ENCODE measurements at places on chromosomes 5 and 9.

GRCh38 chr5:119795768-119796167 lies 166.4 kb downstream of the FAM170A start:
- no peak for DNase-seq

GRCh38 chr5:136034492-136034891 lies 5.7 kb downstream of the TGFBI start:
- DNase-seq = no peak

DNA sequence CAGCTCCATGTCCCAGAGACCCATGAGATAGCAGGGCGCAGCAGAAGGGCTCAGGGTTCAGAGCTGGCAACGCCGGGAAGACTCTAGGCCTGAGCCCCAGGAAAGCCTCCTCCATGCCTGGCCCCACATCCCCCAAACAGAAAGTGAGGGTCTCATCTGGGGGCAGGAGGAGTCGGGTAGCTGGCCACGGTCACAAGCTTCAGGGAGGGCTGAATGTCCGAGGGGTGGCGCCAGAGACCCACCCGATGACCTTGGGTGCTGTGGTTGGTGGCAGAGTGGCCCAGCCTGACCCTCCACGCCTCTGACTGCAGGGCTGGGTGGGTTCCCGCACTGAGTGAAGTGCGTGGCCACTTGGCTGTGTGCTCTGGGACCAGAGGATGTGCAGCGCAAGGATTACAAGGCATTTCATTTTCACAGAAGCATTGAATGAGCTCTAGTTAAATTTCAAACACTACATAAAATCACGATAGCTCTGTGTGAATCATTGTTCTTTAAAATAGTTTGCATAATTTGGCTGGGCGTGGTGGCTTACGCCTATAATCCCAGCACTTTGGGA lies 3.0 kb downstream of the C8G start:
- no peak for DNase-seq

- DNase-seq = no peak
Measured at GRCh38 chr5:53399926-53400697, 80.3 kb upstream of the FST start.

DNA sequence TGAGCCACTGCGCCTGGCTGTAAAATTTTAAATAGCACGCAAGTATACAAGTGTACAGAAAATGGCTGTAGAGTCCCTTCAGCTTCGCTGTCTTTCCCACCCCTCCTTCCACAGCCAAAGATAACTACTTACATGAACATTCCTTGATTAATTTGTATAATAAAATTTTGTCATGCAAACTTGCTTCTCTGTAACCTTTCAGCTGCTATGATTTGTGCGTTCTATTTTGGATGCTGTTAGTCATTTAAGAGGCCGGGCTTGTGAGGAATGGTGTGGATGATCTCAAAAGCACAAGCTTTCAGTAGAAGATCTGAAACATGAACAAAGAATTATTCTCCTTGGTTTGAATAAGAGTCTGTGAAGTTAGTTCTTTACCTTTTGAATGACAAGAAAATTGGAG lies 115.0 kb upstream of the TLE1 start:
- DNase-seq = no peak

GRCh38 chr9:77944556-77945243 lies 86.9 kb downstream of the GNAQ start:
- DNase-seq = no peak

- no peak for DNase-seq
Measured at GRCh38 chr9:14031810-14032209, 282.1 kb downstream of the NFIB start.

DNA sequence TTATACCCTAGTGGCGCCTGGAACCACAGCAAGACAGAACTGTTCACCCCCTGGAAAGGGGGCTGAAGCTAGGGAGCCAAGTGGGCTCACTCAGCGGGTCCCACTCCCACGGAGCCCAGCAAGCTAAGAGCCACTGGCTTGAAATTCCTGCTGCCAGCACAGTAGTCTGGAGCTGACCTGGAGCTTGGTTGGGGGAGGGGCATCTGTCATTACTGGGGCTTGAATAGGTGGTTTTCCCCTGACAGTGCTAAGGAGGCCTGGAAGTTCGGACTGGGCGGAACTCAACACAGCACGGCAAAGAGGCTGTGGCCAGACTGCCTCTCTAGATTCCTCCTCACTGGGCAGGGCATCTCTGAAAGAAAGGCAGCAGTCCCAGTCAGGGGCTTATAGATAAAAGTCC lies 19.5 kb downstream of the BTNL3 start:
- DNase-seq = no peak

- no peak for DNase-seq
Measured at GRCh38 chr5:112960863-112961504, 15.6 kb upstream of the DCP2 start.

GRCh38 chr5:40410231-40410861 lies 269.4 kb upstream of the PTGER4 start:
- DNase-seq = peak; percentile 60

- no peak for DNase-seq
Measured at GRCh38 chr5:84634256-84634655, 249.6 kb upstream of the EDIL3 start.
